KG1 (cell line): ENCODE measurements at places on chromosomes 13 and 19.

- no peak for DNase-seq
Observed at GRCh38 chr13:51861723-51862300, at the start of gene CCDC70. Gene CCDC70 (plus strand): TSS chr13:51861969. CDS start chr13:51865412, 3,443 bp downstream.

- no peak for DNase-seq
Observed at GRCh38 chr19:12139269-12139668, 881 bp downstream of the ZNF20 start.

- no peak for DNase-seq
Observed at GRCh38 chr19:10984166-10984735, 23.4 kb downstream of the SMARCA4 start.

- DNase-seq, result no peak
Observed at GRCh38 chr19:35206855-35207254, 21.7 kb downstream of the FAM187B start.

GRCh38 chr13:104385404-104385803 lies 1319.2 kb upstream of the SLC10A2 start:
- DNase-seq, result no peak

DNA sequence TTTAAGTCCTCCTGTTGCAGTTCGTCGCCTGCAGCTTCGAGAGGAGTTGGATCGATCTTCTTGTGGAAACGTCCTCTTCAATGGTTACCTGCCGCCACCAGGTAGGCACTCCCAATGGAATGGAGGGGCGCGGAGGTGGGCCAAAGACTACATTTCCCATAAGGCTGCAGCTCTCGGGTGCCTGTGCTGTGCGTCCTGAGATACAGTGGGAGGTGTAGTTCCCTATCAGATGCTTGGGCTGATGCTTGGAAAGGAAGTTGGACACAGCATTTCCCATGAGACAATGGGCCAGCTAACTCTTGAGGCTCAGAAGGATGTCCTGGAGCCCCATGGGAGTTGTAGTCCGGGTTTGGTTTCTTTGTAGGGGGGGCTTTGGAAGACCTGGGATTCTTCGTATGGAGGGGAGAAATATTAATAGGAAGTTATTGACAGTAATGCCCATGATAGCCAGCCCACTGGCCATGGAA lies 1.8 kb downstream of the SHKBP1 start:
- DNase-seq, result no peak

DNA sequence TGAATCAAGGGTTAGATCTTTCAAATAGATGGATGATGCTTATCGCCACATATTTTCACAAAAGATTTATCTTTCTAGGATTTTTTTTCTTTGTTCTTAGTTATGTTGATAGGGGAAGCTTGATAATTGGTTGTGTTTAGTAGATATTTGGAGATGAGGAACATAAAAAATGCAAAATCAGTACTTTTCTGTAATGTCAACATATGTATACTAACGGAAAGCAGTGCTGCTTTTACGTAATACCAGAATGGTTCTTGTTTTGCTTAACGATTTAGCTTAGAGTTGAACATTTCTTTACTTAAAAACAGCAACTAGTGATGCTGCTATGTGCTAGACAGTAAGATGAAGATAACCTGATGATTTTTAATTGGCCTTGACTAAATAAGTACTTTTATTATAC lies 3.0 kb downstream of the ZMYM2 start:
- no peak for DNase-seq

DNA sequence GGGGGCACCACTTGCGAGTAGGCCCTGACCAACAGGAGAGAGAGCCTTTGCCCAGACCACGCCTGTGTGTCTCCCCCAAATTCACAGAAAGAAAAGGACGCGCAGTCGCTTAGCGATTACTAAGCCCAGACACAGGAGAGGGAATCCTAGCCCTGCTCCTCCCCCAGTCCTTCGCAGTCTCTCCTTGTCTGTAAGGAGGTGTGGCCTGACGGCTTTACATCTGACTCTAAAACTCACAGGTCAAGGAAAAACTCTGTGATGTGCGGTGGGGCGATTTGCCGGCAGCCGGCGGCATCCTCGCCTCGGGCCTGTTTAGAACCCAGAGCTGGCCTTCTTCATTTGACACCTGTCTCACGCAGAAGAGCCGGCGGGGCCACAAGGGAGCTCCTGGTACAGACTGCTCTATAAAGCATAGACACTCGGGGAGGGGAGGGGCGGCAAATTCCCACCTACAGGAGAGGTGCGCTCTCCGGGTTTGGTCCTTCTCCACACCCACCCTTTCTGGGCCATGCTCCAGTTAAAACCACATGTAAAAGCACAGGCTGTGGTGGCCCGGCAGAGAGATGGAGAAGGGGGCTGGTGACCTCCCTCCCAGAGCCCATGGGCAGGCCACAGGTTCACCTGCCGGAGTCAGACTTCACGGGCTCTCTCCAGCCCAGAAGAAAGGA lies 17.8 kb downstream of the GPR12 start:
- no peak for DNase-seq

- no peak for DNase-seq
Observed at GRCh38 chr13:35923347-35923746, 207.8 kb downstream of the DCLK1 start.

- no peak for DNase-seq
Observed at GRCh38 chr13:36789061-36789460, 30.0 kb upstream of the RFXAP start.

DNA sequence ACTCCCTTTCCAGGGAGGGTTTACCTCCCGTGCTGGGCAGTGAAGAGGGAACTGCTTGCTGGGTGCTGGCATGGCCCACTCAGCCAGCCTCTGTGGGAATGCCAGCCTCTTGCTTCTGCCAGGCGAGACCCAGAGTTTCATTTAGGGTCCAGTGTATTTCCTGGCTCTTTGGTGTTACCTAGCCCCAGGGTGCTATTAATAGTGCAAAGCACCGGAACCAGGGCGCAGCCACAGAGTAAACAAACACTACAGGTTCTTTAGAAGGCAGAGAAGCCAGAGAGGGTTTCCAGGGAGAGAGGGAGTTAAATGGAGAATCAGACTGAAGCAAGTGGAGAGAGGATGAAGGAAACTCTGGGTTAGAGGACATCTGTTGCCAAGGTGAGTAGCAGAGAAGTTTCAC lies 74.9 kb upstream of the SPATA13 start:
- DNase-seq, result no peak

DNA sequence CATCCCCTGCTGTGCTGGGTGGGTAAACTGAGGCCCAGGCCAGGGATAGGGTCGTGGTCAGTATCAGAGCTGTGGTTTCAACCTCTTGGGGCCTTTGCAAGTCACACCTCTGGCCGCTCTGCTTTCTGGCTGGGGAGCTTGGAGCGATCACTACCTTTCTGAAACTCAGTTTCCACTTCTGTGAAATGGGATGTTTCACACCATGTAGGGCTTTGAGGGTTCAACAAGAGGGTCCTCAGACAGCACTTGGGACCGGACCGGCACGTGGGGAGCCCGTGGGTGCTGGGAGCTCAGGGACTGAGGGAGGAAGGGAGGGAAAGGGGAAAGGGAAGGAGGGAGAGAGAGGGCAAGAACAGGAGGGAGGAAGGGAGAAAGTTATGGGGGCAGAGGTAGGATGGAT lies 21.1 kb downstream of the PGLS start:
- no peak for DNase-seq

GRCh38 chr19:9860407-9860806 lies 25.3 kb downstream of the PIN1 start:
- DNase-seq, result no peak

GRCh38 chr19:584240-585001 lies 5.3 kb upstream of the HCN2 start:
- DNase-seq, result no peak

DNA sequence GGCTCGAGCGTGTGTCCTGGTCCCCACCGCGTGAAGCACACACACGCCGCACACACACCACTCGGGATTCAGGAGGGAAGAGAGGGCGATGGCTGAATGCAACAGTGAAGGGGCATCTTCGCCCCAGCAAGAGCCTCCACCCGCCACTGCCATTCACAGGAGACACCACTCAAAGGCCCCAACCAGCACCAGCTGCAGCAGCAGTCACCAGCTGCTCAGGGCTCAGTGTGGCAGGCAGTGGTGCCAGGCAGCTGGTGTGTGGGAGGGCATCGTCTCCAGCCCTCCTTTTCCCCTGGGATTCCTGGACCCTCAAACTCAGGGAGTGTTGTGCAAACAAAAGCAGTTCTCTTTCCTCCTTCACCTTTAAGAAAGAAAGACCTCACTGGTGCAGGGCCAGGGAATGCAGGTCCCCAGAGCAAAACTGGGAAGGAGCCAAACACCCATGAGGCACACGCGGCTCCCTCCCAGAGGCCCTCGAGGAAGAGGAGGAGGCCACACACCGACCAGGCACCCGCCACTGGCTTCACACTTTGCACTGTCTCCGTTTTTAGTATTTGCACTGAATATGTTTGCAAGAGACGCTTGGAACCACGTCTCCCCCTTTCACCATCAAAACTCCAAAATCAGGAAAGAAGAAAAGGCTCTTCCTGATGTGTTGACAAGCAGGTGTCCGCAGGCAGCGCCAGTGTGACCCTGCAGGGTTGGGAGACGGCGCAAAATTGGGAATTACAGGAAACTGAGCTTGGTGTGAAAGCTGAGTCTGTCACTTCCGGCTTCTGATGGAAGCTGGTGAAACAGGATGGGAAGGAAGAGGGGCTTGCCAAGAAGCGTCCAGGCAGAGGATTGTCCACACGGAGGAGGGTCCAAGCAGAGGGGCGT lies 26.4 kb upstream of the F7 start:
- DNase-seq, result no peak

DNA sequence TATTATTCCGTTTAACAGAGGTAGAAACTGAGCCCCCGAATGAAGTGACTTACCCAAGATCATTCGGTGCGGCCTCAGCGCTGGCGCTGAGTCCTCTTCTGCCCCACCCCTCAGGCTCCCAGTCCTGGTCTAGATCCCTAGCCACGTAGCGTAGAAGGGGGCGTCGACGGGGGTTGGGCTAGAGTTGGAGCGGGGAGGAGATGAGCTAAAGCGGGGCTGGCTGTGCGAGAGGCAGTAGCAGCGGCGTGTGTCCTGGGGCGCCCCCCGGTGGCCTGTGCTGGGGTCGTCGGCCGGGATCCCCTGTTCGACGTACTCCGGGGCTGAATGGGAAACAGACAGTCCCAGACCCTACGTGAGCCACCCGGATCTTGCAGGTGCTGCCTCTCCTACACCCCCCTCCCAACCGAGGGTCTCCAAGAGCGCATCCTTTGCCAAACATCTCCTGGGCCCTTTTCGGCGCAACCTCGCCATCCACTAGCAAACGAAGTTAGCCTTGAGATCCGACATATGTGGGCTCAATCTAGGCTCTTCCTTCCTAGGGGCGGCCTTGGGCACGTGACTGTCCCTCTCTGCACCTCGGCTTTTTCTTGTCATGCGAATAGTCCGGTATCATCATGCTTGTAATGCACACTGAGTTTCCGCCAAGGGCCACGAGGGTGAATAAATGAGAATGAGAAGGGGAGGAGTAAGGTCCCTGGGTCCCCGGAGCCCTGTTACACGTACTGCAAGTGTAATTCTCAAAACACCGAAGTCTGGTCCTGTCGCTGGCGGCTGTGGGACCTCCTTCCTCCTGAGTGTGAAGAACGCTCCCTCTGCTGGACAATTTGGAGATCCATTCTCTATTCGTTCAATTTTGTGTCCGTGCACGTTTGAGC lies 47.7 kb downstream of the CYP4F22 start:
- peak; percentile 90 for DNase-seq

- no peak for DNase-seq
Observed at GRCh38 chr13:79229761-79230160, 176.3 kb downstream of the RBM26 start.

DNA sequence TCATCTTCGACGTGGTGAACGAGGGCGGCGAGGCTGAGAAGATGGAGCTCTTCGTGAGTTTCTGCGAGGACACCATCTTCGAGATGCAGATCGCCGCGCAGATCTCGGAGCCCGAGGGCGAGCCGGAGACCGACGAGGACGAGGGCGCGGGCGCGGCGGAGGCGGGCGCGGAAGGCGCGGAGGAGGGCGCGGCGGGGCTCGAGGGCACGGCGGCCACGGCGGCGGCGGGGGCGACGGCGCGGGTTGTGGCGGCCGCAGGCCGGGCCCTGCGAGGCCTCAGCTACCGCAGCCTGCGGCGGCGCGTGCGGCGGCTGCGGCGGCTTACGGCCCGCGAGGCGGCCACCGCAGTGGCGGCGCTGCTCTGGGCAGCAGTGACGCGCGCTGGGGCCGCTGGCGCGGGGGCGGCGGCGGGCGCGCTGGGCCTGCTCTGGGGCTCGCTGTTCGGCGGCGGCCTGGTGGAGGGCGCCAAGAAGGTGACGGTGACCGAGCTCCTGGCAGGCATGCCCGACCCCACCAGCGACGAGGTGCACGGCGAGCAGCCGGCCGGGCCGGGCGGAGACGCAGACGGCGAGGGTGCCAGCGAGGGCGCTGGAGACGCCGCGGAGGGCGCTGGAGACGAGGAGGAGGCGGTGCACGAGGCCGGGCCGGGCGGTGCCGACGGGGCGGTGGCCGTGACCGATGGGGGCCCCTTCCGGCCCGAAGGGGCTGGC lies 52.6 kb downstream of the MAP4K1 start:
- DNase-seq, result no peak

- no peak for DNase-seq
Observed at GRCh38 chr19:51651216-51651846, 4.7 kb upstream of the SIGLEC14 start.

DNA sequence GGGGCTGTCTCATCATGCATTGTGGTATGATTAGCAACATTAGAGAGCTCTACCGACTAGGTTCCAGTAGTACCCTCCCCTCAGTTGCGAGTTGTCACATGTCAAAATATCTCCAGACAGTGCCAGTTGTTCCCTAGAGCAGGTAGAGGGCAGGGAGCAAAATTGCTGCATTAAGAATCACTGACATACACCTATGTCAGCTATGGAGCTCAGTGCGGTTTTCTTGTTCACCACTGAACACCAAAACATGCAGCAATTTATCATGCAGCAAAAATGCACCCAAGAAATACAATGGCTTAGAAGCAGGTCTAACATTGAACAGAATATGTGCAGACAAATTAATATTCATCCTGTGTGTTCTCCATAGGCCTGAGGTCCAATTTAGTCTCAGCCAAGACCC lies 186.9 kb upstream of the STARD13 start:
- DNase-seq, result no peak

DNA sequence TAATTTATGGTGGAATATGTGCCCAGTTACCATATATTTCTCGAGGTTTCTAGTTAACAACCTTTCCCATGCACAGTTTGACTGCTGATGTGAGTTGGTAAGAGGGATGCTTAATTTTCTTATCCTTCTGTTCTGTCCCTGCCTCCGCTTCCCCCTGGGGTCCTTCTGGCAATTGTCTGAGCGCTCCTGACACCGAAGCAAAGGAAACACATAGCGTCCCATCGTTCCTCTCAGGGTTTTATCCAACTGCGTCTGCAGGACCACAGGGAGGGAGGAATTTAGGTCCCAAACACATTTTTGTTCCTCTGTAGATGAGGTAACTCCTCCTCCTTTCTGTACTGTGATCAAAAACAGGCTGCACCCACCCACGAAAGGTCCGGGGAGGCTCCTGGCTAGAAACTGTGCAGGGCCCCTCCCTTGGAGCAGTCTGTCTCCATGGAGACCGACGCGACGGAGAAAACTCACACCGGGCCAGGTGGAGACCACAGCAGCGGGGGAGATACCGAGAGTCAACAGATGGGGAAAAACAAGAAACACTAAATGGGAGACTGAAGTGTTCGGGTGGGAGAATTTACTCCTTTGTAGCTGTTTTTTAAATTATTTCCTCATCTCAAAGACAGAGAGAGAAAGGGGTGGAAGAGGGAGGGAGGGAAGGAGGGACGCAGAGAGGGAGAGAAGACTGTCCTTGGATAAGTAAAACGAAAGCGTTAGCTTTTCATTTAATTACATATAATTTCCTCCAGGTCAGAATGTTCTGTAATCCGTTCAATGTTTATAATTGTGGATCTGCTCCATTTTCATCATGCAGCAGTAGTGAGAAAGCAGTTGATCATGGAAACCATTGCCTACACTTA lies 191.8 kb upstream of the NBEA start:
- no peak for DNase-seq

- no peak for DNase-seq
Observed at GRCh38 chr13:35129500-35129899, 187.4 kb downstream of the NBEA start.

GRCh38 chr13:48159826-48160225 lies 64.9 kb upstream of the MED4 start:
- no peak for DNase-seq
